Left kidney (tissue), 8 donors: ENCODE measurements at places on chromosomes 16 and 17. TPM values are rescaled to one million over a fixed set of nuclear protein-coding genes. Genes with fewer than 3 reads are reported as not detected.

The SNTB2 gene
- 14.8 TPM for polyA plus RNA-seq

The HP gene
- polyA plus RNA-seq: 0.27 TPM

The CA7 gene
- polyA plus RNA-seq: 0.65 TPM

The RASD1 gene
- 0.73 TPM for polyA plus RNA-seq

The TMC6 gene
- 24.8 TPM for polyA plus RNA-seq

The NECAB2 gene
- polyA plus RNA-seq: 2.6 TPM

The DNAI2 gene
- polyA plus RNA-seq: 0.12 TPM

The FBXO47 gene
- not detected for polyA plus RNA-seq

The HNF1B gene
- polyA plus RNA-seq: 114 TPM

The TMEM95 gene
- polyA plus RNA-seq: not detected

The SLC47A1 gene
- 27.3 TPM for polyA plus RNA-seq

The PRR29 gene
- polyA plus RNA-seq: 2.5 TPM

The KRT33B gene
- not detected for polyA plus RNA-seq

The ASPA gene
- 33.2 TPM for polyA plus RNA-seq

The KRTAP3-1 gene
- polyA plus RNA-seq: not detected

The CA4 gene
- 52.4 TPM for polyA plus RNA-seq

The NEK8 gene
- 11.2 TPM for polyA plus RNA-seq

The TERF2IP gene
- polyA plus RNA-seq: 79.4 TPM

The ZG16 gene
- 0.08 TPM for polyA plus RNA-seq

The EME1 gene
- 14.0 TPM for polyA plus RNA-seq

The SGSH gene
- 41.8 TPM for polyA plus RNA-seq

The GUCY2D gene
- 0.45 TPM for polyA plus RNA-seq

The IL32 gene
- polyA plus RNA-seq: 23.4 TPM

The SPAG5 gene
- 88.8 TPM for polyA plus RNA-seq

The DNAH2 gene
- polyA plus RNA-seq: 0.52 TPM

The GLP2R gene
- not detected for polyA plus RNA-seq

The CDH5 gene
- polyA plus RNA-seq: 53.1 TPM

The LDAF1 gene
- polyA plus RNA-seq: 25.6 TPM

The KRTAP3-2 gene
- polyA plus RNA-seq: not detected

The NPIPB13 gene
- 27.9 TPM for polyA plus RNA-seq

The WNT3 gene
- 1.7 TPM for polyA plus RNA-seq

The ODAD4 gene
- 8.7 TPM for polyA plus RNA-seq

The BAHCC1 gene
- 17.9 TPM for polyA plus RNA-seq

The MT1G gene
- 56.6 TPM for polyA plus RNA-seq

The PRAC2 gene
- polyA plus RNA-seq: not detected

The NTN1 gene
- 3.3 TPM for polyA plus RNA-seq

The OR1G1 gene
- not detected for polyA plus RNA-seq

The CMTM2 gene
- 0.75 TPM for polyA plus RNA-seq

The PITPNM3 gene
- 8.0 TPM for polyA plus RNA-seq

The VPS4A gene
- polyA plus RNA-seq: 52.9 TPM

The SHISA9 gene
- 4.6 TPM for polyA plus RNA-seq

The VTN gene
- polyA plus RNA-seq: 20.5 TPM

The TMEM106A gene
- 27.8 TPM for polyA plus RNA-seq

The CHD9NB gene
- polyA plus RNA-seq: 10.8 TPM

The UBTF gene
- polyA plus RNA-seq: 121 TPM

The ALOX12B gene
- 1.1 TPM for polyA plus RNA-seq

The PTX4 gene
- polyA plus RNA-seq: not detected
